Activated CD8-positive, alpha-beta memory T cell treated with anti-CD3 and anti-CD28 coated beads, Interleukin-2, amount 10 ng/mL, durations not matched to agents 7 days and 5 days (primary cell): ENCODE measurements at places on chromosomes 5 and 9. TPM values are rescaled to one million over a fixed set of nuclear protein-coding genes. Genes with fewer than 3 reads are reported as not detected.

- no peak for DNase-seq
These were observed 65.5 kb upstream of the LIFR start for GRCh38 chr5:38621840-38622437.

DNA sequence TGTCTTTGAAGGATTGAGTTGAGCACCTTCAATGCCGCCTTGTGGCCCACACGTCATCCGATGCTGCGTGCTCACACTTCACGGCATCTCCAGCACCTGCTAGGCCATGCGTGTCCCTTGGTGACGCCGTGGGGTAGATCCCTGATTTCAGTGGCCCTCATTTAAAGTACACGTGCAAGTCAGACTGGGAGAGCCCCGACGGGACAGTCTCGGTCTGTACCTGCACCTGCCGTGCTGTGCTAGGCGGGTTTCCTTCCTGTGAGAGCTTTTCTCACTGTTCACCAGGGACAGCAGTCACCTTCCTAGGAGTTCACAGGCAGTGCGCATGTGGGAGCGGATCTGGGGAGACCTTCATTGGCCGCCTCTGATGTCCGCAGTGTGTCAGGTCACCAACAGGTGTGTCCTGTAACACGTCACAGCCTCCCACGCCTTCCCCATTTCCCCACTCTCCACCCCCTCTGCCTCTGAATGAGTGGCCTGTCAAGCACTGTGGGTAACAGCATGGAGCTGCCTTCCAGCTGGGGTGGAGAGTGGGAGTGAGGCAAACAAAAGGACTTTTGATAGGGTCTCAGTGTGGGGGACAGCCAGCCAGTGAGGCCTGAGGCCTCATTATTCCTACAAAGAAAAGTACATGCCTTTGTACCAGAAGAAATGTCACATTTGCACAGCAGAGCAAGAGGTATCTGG is 236.4 kb downstream of the FANCC start:
- DNase-seq = no peak

SPINK4 gene
- not detected for total RNA-seq

GRCh38 chr5:158364367-158364766 is 505.4 kb upstream of the CLINT1 start:
- DNase-seq = no peak

TNFSF8 gene
- 34.5 TPM for total RNA-seq

GRCh38 chr9:113823421-113823820 is 52.7 kb upstream of the ZNF618 start:
- no peak for DNase-seq
